ENCODE measurements at places on chromosomes 12 and 14.
A peak's percentile ranks its signal among the peaks of the same experiment; 100 is the strongest.

- no peak for DNase-seq
Measured at GRCh38 chr12:39682689-39683477, 63.3 kb upstream of the ABCD2 start.

DNA sequence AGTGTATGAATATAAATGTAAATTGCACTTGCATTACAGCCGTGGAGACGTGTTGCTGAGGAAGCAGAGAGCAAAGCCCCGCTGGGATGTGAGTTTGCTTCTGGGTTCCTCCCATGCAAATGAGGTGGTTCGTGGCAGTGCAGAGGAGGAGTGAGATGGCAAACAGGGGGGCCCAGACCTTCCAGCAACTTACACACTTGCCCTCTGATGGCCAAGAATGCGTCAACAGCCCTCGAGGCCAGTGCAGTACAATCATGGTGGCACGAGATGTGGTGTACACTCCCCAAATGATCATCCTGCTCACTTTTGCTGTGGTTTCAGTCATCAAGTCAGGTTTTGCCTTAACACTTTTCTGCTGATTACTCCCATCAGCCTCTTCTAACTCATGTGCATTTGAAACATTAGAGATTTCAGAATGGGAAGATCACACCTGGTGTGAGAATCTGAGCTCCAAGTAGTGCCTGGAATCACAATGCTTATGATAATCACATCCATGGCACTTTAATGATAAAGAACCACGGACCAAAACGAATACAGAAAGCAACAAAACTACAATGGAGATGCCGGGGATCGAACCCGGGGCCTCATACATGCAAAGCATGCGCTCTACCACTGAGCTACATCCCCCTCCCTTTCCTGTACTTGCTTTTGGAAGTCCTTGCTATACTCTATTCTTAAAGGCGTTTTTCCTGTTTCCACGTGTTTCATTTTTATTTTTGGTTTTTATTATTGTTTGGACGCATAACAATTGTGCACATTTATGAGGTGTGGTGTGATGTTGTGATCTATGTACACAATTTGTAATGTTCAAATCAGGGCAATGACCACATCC, 7.0 kb upstream of the UBC start:
- peak; percentile 61 for DNase-seq

DNA sequence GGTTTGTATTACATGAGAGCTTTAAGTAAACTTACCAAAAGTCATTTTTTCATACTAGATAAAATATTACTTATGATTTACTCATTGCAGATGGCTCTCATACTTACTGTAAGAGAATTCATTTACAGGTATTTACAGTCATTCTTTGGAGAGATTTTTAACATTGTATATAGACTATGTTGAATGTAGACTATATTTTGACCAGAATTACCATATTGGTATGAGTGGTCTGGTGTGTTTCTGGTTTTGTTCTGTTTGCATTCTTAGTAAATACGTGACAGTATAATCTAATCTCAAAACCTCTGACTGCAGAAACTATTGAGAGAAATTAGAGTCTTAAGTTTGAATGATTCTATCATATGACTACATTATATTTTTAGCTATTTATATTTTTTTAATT, 91.1 kb downstream of the USP15 start:
- no peak for DNase-seq

- DNase-seq: no peak
Measured at GRCh38 chr12:32448586-32448985, 49.2 kb downstream of the FGD4 start.

DNA sequence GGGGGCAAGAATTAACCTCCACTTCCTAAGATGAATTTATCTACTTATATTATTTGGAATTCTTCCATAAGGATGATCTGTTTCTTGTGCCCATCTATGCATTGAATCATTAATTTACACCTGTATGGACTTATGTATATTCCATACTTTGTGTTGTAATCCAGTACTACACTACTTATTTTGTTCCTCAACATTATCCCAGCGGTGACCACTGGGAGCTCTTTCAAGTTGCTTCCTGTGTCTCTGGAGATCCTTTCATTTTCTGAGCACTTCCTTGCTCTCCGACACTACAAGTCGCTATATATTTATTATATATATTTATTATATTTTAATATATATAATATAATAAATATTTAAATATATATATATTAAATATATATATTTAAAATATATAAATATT, 54.9 kb upstream of the SCN8A start:
- no peak for DNase-seq

DNA sequence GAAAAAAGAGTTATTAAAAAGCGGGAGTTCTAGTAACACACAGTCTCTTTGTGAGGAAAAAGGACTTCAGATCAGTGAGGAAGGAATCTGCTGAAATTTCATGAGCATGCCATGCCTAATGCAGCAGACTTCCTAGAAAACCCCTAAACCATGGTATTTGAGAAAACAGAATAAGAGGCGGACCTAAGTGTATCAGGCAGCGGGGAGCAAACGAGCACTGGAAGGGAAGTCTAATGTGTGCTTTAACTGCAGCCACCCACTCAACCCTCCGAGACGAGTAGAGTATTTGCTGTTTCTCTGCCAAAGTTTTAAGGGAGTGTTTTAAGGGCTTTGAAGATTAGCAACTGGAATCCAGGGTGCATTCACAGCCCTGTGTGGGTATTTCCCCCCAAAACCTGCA, 36.5 kb downstream of the ACADS start:
- DNase-seq: no peak

DNA sequence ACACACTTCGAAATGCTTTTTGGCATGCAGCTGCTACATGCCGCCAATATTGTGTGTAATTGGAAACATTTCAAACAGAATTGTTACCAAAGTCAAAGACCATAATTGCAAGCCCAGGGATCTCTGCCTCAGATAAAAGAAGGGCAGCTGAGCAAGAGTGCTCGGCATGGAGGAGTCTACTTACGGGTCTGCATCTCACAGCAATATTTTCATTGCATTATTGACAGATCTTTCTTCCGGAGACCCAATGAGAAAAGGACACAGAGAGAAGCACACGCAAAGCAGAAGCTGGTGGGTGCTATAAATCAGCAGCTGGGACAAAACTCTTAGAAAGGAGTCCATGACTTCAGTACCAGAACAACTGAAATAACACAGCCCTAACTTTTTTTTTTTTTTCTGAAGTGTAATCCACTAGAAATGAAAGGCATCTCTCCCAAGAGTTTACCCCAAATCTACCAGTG, 4.9 kb downstream of the PRICKLE1 start:
- DNase-seq: no peak

- DNase-seq: no peak
Measured at GRCh38 chr14:89401241-89401640, 15.8 kb downstream of the FOXN3 start.

DNA sequence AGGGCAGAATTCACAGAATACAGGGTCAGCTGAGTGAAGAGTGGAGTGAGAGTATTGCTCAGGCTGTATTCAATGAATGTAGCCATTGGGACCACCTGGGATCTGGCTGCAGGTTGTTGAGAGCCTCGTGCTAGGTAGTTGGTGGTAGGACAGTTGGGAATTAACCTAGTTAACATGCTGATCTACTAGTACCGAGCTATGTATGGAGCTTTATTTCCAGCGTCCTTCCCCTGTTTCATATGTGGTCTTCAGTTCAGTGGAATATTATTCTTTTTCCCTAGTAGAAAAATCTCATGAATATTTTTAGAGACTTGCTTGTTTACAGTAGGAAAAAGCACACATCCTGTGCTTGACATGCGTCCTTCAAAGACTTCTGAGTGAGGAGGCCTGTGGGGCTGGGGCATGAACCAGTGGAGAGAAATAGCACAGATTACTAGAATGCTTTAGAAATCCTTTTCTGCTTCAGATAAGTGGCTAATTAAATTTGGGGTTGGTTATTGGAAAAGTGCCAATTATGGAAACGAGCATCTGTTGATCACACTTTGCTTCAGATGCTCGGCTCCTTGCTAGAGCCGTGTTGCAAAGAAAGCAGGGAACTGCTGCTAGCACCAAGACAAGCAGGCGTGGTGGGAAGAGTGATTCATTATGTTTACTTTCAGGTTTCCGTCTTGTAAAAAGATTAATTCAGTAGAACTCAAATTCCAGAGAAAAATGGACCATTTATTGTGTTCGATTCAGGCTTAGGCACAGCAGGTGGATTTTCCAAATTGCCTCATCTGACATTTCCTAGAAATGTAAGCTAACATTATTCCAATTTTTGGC, 53.6 kb downstream of the ARF6 start:
- no peak for DNase-seq

Data from activated CD8-positive, alpha-beta memory T cell treated with anti-CD3 and anti-CD28 coated beads, Interleukin-2, amount 50 U/mL, for 4 hours (primary cell).